ENCODE measurements at places on chromosomes 4 and X.
A peak's percentile ranks its signal among the peaks of the same experiment; 100 is the strongest.

- no peak for DNase-seq
These were observed 119.6 kb upstream of the BANK1 start for GRCh38 chr4:101670897-101671296.

- no peak for DNase-seq
These were observed 30.9 kb upstream of the HHIP start for GRCh38 chr4:144614850-144615585.

GRCh38 chrX:150577174-150577573, 8.8 kb downstream of the MTM1 start:
- no peak for DNase-seq

DNA sequence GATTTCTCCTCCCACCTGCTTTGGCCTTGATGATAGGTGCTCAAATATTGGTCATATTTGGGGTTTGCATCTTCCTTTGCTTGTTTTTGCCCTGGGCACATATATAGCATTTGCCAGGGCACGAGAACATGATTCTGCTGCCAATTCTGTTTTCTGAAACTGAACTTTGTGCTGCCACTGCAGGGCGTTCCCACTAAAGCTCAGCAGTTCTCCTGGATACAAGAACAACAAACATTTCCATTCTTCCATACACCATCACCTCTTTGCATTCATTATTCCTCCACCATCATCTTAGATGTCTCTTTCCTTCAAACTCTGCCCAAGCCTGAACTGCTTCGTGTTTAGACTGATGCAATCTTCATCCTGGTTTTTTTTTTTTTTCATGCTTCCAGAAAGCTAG, 36.3 kb upstream of the GATB start:
- no peak for DNase-seq

- DNase-seq = no peak
These were observed 191.6 kb upstream of the ANKRD50 start for GRCh38 chr4:124903995-124904722.

DNA sequence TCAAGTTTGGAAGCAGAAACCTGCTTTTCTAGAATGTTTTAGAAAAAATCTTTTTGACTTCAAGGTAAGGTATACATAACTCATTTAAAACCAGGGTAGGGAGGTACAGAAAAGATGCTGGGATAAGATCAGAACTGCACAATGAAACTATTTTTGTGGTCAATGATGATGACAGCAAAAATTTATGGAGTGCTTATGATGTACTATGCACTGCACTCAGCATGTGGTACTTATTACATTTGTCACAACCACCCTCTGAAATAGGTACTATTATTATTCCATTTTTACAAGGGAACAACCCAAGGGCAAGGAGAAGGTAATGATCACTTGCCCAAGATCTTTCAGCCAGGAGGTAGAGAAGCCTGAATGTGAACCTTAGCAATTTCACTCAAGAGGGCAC, 8.0 kb downstream of the GPM6B start:
- no peak for DNase-seq

GRCh38 chrX:17546356-17546755, 171.4 kb downstream of the NHS start:
- DNase-seq = no peak

DNA sequence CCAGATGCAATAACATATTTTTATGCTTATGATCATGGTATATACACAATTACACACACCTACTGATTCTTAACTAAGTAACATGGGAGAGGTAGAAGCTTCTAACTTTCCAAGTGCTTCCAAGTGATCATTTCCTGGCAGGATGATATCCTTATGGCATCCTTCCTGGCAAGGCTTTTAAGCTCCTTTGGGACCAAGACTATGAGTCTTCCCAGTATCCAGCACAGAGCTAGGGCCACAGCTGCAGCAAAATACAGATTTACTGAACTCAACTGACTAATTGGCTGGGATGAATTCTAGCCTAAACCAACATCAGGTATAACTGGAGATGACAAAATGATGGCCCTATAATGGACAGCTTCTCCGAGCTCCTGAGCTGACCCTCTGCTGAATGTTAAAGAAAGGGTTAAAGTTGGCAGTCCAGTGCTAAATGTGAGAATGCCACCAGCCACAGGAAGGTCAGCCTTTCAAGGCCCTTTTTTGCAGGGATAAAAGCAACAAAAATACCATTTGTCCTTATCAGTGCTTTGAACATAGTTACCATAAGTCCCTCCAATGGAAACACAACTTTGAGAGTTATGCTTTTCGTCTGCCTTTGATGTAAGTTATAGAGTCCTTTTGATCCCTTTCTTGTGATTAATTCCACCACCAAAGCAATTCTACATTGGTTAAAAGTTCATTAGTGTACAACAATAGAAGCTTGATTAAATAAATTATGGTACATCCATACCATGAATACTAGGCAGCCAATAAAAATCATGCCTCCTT, 73.4 kb downstream of the MGST2 start:
- DNase-seq = no peak

DNA sequence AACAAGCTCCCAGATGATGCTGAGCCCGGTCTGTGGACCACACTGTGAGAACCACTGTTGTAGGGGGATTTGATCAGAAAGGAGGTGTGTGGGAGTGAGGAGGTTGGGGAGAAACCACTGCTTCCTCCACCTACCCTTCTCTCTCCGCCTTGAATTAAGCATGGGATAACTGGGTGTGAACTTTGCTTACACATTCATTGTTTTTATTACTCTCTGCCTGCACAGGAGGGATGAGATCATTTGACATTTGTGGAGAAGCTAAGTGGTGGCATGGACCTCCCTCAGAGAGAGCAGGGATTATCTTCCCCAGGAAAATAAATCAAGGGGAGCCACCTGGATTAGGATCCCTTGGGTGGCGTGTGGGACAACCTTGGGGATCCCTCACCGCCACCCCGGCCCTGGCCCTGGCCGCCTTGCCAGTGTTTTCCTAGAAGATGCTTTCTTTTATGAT, 212.1 kb upstream of the ATP6AP2 start:
- no peak for DNase-seq

- DNase-seq = peak; percentile 6
These were observed 160.6 kb downstream of the BCOR start for GRCh38 chrX:39936886-39937770.

Measured in activated T-cell treated with anti-CD3 and anti-CD28 coated beads for 48 hours (primary cell).